ENCODE measurements at places on chromosomes 5 and 9. TPM values are rescaled to one million over a fixed set of nuclear protein-coding genes. Genes with fewer than 3 reads are reported as not detected.

EGFLAM gene
- total RNA-seq = 0.16 TPM

CCNJL gene
- total RNA-seq = under 0.01 TPM

COL5A1 gene
- 93.8 TPM for total RNA-seq

PAIP2 gene
- total RNA-seq = 74.1 TPM

PTGDS gene
- total RNA-seq = 6.0 TPM

AHRR gene
- 29.2 TPM for total RNA-seq

PCDHA11 gene
- total RNA-seq = 0.09 TPM

PPIC gene
- 84.0 TPM for total RNA-seq

ANKRD18B gene
- 2.3 TPM for total RNA-seq

ARSB gene
- 8.2 TPM for total RNA-seq

NCBP1 gene
- 28.9 TPM for total RNA-seq

Measured in bronchial smooth muscle cell (primary cell).